ENCODE measurements at places on chromosomes 5 and 9.

DNA sequence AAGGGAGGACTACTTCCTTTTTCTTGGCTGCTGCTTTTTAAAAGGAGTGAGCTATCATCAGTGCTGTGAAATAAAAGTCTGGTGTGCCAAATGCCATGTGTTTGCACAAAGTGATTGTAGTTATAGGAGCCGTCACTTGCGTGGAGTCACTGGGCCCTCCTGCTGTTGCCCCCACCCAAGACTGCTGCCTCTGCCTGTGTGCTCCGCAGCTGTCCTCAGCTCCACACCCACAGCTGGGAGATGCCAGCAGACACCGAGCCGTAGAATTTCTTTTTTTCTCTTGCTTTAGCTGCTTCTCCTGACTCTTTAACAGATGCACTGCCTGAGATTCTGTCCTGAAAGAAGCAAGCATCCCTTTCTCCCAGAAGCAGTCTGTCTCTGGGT, 9.8 kb upstream of the GLE1 start:
- DNase-seq: no peak

- DNase-seq: no peak
Measured at GRCh38 chr5:176770431-176770830, 39.9 kb upstream of the UNC5A start.

DNA sequence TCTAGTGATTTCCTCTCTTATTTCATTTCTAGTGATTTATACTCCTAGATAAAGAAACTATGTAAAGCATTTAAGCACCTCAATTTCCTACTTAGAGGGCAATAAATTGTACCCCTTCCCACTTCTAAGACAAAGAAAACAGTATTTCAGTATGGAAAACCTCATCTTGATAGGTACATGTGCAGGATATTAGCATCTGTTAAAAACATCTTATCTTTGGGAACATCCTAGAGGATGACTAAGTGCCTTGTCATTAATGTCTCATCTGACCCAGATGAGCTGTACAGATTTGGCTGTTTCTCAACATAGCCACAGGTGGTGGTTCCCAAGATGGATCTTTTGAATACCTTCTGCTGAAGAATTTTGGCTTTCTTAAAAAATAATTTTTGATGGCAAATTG, 5.7 kb downstream of the MEGF10 start:
- no peak for DNase-seq

DNA sequence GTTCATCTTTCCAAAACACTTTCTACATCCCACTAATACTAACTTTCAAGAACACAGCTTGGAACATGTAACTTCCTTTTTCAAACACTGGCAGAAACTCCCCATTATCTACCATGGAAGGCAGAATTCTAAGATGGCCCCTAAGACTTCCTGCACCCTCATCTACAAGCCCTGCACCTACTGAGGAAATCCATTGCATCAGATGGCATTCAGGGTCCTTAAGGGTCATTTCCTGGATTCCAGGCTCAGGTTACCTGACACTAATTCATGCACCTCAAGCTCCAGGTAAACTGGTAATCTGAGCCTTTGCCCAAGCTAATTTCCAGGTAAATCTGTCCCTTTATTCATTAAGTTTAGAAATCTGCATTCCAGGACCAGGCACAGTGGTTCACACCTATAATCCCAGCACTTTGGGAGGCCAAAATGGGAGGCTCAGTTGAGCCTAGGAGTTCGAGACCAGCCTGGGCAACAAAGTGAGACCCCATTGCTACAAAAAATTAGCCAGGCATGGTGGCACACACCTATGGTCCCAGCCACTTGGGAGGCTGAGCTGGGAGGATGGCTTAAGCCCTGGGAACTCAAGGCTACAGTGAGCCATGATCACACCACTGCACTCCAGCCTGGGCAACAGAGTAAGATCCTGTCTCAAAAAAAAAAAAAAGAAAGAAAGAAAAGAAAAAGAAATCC, 91.6 kb downstream of the NFIB start:
- no peak for DNase-seq

GRCh38 chr9:134138292-134138691, 2.4 kb downstream of the WDR5 start:
- no peak for DNase-seq

DNA sequence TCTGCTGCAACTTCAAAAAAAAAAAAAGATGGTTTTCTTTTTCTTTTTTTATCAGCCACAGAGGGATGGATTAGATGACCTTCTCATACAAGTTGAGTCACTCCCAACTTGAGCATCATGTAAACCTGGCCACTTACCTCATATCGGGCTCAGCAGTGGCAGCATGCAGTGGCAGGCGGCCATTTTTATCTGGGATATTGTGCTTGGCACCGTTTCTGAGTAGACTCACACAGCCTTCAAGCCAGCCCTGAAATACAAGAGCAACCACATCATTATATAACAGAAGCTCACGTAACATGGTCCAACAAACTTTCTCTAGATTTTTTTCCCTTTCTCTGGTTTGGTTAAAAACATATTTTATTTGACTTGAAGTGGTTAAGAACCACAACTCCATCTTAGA, 62.6 kb downstream of the ANKRD55 start:
- no peak for DNase-seq

DNA sequence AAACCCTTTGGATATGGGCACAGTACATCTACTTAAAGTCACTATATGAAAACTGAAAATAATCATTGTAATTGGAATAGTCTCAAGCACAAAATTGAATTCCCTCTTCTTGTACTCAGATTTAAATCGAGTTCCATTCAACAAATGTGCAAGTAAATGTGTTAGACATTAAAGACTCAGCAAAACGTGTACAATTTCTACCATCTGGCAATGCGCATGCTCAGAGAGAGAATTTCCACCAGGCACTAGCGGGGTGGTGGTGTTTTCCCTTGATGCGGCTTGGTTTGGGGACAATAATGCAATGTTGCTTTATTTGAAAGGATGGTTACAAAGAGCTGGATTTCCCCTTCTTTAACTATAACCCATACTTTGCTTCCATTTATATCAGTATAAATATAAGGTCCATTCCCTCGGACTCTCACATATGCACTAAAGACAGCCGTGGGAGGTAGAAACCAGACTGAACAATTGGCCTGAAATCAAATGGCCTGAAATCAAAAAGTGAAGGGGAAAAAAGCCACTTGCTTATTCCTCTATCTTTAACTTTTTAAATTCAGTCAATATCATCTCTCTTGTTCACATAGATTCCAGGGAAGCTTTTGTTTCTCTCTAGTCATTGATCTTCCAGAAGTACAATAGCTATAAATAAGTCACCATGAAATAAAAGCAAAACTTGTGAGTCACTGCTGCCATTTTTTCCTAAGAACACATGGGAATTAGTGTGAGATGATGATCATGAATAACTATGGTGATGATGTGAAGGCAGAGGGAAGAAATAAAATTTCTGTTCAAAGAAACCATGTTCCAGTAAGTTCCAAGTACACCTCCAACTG, 59.2 kb downstream of the ADAMTS12 start:
- no peak for DNase-seq

GRCh38 chr5:124631874-124632550, 114.4 kb downstream of the ZNF608 start:
- no peak for DNase-seq

- no peak for DNase-seq
Measured at GRCh38 chr9:107982745-107983144, 493.2 kb upstream of the KLF4 start.

DNA sequence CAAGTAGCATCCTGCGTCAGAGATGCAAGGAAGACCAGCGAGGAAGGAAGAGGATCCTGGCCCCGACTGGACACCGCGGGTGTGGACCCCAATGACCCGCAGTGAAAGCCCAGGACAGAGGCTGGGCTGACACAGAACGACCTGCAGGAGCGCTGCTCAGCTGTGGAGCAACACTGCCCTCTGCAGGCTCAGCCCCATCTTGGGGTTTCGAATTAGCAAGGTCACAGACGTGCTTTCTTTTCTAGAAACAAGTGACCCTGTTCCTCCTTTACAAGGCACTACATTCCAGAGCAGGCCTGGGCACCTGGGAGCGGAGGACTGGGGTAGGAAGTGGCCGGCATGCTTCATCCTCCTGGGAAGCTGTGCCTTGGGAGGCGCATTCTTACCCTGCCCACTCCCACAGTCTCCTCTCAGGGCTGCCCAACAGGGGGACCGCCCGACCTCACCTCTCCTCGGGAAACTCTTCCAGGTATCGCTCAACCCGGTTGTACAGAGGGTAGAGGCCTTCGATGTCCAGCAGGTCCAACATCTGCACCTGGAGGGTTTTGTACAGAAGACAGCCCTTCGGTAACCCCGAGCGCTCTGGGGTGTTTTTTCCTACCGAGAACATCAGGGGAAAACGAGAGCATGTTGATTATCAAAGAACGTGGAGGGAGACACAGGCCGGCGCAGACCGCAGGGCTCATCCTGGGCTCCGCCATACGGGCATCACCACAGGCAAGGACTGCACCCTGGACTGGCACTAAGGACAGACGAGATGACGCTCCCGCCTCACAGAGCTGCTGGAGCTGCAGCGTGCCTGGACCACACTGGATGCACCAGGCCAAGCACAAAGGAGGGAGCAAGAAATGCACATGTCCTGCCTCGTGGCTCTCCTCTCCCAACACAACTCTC, 35.0 kb downstream of the IPPK start:
- DNase-seq: peak; percentile 81

DNA sequence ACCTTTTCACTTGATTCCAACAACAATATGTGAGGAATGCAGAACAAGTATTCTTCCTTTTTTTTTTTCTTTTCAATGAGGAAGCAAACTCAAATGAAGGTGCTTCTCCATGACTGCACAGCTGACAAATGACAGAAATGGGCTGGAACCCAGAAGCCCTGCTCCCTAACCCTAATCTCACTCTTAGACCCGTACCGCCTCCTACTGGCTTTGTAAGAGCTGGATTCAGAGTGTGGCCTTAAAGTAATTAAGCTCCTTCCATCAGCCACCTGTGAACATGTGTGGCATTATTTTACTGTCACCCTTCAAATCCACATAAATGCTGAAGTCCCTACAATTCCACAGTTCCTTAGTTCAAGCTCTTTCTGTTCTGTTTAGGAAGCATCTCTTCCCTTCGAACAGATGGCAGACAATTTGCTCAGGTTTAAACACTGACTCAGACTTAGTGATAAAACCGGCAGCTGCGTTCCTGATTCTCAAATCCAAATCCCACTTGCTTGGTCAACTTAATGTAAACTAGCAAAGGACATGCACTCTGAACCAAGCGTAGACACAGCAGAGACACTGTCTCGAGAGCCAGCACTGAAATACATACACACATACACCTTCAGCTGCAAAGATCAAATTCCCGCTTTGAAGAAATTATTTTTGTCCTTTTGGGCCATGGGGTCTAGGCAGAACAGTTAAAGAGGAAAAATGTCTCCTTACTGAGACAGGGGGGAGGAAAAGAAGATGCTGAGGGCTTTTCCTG, 316.7 kb upstream of the TLE4 start:
- no peak for DNase-seq

DNA sequence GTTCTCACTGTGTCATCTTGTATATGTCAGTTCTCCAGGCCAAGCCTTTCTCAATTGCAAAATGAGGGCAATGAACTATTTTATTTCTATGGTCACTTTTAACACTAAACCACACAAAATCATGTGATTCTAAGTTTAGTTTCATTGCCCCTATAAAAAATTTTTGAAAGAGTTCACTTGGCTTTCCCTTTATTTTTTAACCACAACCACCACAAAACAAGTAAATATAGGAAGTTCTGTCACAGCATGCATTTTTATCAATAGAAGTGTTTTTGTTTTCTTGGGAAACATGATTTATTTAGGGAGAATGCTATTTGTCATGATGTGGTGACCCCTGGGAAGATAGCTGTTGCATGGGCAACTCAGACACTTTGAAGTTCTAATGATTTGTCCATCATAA, 169.1 kb downstream of the CSNK1G3 start:
- DNase-seq: no peak

GRCh38 chr5:78560000-78560855, 88.3 kb downstream of the LHFPL2 start:
- no peak for DNase-seq

DNA sequence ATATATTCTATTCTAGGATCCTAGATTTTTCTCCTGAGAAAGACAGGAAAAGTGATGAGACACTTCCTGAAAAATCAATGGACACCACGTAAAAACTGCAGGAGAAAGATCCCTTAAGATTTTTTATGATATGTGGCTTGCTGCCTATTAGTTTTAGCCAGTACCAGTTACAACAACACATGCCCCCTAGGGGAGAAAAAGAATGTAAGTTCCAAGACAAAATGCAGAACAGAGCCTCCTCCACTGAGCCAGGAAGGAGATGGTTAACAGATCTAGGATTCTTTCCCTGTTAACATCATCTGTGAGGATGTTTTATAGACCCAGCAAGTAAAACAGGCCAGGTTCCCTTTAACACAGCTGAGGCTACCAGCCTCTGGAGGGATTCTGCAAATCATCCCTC, 574.7 kb downstream of the TLE4 start:
- DNase-seq: no peak

DNA sequence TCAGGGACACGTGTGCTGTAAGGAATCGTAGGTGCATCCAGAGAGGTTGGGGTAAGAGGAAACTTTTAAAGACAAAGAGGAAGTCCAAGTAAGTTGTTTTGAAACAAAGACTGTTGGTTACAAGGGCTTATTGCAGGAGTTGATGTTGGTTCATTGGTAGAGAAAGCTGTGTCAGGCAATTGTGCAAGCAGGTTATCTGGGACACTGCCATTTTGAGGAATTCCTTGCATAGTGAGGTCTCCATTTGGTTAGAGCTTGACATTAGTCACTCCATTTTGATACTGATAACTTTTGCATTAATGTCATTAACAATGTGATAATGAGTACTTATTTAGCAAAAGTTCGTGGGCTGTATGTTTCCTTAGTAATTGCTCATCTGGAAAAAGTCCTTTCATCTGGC, 24.9 kb downstream of the CNOT6 start:
- DNase-seq: no peak

DNA sequence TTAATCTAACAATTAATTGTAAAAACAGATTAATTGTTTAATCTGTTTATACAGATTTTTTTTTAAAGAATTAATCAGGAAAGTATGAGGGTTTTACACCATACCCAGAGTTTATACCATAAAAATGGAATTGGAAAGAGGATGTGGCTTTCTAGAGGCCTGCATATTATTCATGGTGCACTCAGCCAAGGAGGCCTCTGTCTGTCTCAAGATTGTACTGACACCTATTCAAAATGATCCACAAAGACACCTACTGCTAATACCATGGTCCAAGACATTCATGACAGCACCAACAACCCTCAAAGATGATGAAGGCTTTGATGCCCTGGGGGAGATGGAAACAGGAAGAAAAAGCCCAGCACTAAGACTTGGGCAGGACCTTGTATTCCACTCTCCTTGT, 58.1 kb upstream of the MAST4 start:
- DNase-seq: no peak

DNA sequence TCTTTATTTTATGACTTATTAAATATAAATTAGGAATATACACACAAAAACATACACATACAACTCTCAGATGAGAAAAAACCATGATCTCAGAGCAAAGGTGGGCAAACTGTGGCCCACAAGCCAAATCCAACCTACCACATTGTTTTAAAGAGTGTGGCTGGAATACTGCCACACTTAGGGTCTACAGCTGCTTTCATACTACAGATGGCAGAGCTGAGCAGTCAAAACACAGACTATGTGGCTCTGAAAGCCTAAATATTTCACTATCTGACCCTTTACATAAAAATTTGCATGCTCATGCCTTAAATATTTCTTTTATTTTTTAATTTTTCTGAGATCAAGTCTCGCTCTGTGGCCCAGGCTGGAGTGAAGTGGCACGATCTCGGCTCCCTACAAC, 28.3 kb downstream of the LEAP2 start:
- no peak for DNase-seq

- no peak for DNase-seq
Measured at GRCh38 chr5:9713959-9714586, 83.9 kb upstream of the TAS2R1 start.

GRCh38 chr5:66829826-66830225, 233.6 kb downstream of the MAST4 start:
- DNase-seq: no peak
